ENCODE measurements at places on chromosomes 5 and 9. TPM values are rescaled to one million over a fixed set of nuclear protein-coding genes. Genes with fewer than 3 reads are reported as not detected.

DNA sequence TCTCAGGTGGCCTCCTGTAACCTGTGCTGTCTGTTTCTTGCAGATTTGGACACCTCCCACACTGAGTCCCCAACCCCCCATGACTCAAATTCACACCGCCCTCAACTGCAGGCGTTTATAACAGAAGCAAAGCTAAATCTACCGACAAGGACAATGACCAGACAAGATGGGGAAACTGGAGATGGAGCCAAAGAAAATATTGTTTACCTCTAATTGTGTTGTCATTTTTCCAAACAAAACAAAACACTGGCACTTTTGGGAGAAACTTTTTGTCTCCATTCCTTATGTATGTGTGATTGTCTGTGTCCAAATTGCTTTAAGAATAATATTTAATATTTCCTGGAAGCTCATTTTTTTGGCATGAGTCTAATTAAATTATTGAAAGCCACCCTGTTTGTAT is 314.8 kb downstream of the ARHGEF28 start:
- no peak for DNase-seq

ANKRD34B gene
- not detected for polyA plus RNA-seq

- DNase-seq, result peak; percentile 52
These were observed 85.8 kb downstream of the FBXO38 start for GRCh38 chr5:148469501-148469935.

GRCh38 chr9:111720174-111720573 is 58.8 kb downstream of the GNG10 start:
- no peak for DNase-seq

DNA sequence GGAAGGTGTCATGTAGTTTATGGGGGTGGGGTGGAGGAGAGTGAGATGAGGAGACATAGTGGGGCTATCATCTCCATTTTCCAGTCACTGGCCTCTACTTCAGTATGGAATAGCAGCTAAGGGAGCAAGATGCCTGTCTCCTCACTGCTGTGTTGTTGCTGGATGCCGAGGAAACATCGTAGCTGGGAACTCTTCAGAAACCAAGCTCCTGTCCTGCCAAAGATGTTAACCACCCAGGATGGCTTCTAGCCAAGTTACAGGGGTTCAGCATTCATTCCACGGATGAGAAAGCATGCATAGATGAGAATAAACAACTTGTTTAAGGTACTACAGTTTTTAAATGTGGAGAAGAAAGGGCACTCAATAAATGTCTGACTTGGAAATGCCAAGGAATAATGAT is 226.5 kb downstream of the ASTN2 start:
- DNase-seq, result no peak

KCNV2 gene
- not detected for polyA plus RNA-seq

DNA sequence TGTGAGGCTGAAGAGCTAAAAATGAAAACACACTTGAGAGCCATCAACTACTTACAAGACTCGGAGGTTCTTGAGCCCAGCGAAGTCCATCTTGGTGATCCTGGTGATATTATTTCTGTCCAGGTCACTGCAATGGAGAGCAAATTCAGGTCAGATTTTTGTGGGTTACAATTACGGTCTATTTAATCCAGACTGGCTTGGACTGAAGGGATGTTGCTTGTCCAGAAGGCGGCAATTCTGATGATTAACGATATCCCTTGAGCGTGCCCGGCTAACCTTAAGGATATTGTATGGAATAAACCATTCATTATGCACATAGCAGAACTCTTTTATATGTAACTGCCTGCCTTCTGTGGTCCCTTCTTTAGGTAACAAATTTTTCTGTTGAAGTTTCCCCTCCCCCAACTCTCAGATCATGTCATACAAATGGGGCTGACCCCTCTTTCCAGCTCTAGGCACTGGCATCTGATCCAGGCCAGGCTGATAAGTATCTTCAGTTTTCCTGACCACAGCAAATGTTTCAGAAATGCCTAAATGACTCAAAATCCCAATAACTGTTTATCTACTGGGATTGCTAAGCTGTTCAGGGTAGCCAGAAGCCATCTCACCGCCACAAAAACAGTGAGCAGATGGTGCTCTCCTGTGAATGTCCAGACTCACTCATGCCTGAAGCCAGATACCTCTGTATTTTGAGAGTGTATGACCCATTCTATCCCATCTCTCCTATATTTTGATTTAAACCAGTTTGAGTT is 49.4 kb downstream of the SLIT3 start:
- peak; percentile 58 for DNase-seq

- no peak for DNase-seq
These were observed 6.1 kb downstream of the CYSTM1 start for GRCh38 chr5:140181002-140181483.

SLC24A2 gene
- polyA plus RNA-seq, result not detected

DNA sequence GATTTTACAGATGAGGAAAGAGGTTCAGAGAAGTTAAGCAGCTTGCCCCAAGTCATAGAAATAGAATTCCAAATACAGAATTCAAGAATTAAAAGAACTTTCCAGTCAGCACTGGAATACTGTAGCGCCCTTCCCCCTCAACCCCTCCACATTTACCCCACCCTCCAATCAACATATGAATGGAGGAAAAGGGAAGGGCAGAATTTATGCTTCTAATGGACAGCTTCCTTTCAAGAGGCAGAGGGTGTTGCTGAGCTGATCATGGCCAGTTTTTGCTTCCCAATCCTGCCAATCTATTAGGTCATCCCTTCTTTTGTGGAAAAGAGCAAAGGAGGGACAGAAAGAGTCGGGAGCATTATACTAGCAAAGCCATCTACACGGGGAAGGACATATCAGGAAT is 39.1 kb upstream of the ANKRD31 start:
- no peak for DNase-seq

- no peak for DNase-seq
These were observed 19.9 kb downstream of the SEMA4D start for GRCh38 chr9:89477811-89478630.

ABL1 gene
- polyA plus RNA-seq, result 22.9 TPM

MLANA gene
- polyA plus RNA-seq, result 0.24 TPM

DNA sequence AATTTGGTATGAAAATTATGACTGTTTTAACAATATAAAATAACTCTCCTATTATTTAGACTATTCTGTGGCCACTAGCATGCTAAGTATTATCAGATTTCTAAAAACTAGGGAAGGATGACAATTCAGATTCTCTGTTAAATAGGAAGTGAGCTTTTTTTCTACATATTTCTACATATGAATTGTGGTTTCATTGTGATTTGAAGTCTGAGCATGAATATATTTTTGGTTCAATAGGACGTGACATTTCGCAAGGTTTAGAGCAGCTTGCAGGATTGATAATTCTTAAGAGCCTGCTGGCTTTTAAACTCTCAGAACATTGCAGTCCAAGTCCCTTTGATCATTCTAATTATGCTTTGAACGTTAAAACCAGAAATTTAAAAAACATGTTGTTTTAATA is 82.9 kb downstream of the ADGRV1 start:
- DNase-seq, result no peak

PCDHGA9 gene
- polyA plus RNA-seq, result 0.61 TPM

DNA sequence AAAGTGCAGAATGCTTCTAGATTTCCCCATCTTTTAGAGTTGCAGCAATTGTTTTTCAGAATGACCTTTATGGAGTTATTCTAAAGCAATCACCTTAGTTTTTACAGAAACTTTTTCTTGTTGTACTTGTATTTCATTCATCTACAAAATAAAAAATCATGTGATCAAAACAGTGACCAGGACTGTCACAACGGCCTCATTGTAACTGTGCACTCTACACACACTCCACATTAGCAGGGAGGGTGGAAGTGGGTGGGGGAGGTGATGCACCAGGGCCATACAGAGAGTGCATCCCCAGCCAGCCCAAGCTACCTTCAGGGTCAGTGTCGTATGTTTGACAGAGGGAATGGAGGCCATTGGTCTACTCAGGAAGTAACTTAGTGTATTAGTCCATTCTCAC is 26.9 kb downstream of the EGFLAM start:
- no peak for DNase-seq

- DNase-seq, result peak; percentile 62
These were observed 3.1 kb upstream of the NDUFS4 start for GRCh38 chr5:53557386-53557785.

DNA sequence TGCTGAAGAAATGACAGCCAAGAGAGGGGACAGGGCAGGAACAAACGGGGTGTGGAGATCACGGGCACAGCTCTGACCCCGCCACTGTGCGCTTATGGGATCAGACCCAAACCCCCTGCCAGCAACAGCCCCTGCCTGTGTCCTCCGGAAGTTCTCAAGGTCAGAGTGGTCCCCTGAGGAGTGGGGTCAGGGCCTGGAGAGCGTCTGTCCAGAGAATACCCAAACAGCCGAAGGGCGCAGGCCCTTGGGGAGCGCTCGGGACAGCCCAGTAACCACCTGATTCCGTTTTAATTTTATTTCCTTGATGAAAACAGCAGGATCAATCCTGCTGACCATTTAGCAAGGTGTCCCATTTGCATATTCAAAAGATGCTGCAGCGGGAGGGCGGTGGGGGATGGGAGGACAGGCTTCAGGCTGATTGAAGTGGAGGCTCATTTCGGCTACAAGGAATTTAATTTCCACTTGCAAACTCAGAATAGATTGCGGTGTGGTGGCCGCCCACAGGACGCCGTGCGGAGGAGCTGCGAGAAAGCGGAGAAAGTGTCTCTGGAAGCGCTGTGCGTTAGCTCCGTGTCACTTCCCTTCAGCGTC is 32.6 kb upstream of the TMEM250 start:
- DNase-seq, result no peak

GRCh38 chr5:172685091-172685490 is 44.0 kb downstream of the NEURL1B start:
- no peak for DNase-seq

Measured in GM23248 (cell line).